Transverse colon (tissue), 4 donors: ENCODE measurements at places on chromosomes 7 and 10. TPM values are rescaled to one million over a fixed set of nuclear protein-coding genes. Genes with fewer than 3 reads are reported as not detected.

FGFR2 gene
- 102 TPM for total RNA-seq

CTNNA3 gene
- 75.2 TPM for total RNA-seq

SLC16A12 gene
- total RNA-seq: not detected

ARMC3 gene
- total RNA-seq: not detected

ETV1 gene
- total RNA-seq: 32.9 TPM

ASB15 gene
- total RNA-seq: not detected

MKX gene
- not detected for total RNA-seq

SRRT gene
- total RNA-seq: 217 TPM

FKBP6 gene
- total RNA-seq: not detected

STEAP4 gene
- 2.6 TPM for total RNA-seq

- DNase-seq: no peak
Observed at GRCh38 chr10:26730552-26730951, 33.1 kb downstream of the PDSS1 start.

GRCh38 chr10:75305675-75306074, 69.9 kb upstream of the COMTD1 start:
- no peak for DNase-seq

DNA sequence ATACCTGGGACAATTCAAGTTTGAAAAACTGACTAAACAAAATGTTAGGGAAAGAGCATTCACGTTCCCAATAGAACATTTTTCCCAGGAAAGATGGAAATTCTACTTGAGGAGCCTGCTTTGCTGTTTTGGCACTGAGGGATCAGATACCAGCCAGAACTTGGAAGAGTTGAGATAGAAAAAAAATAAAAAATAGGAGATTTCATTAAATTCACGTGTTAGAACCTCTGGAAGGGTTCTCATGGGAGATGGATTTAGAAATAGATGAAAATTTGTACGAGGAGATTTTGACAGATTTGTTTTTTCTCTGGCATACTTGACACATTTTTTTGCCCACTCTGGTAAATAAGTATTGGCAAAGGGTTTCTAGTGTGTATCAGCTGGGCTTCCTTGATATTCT, 63.7 kb downstream of the CELF2 start:
- DNase-seq: no peak

DNA sequence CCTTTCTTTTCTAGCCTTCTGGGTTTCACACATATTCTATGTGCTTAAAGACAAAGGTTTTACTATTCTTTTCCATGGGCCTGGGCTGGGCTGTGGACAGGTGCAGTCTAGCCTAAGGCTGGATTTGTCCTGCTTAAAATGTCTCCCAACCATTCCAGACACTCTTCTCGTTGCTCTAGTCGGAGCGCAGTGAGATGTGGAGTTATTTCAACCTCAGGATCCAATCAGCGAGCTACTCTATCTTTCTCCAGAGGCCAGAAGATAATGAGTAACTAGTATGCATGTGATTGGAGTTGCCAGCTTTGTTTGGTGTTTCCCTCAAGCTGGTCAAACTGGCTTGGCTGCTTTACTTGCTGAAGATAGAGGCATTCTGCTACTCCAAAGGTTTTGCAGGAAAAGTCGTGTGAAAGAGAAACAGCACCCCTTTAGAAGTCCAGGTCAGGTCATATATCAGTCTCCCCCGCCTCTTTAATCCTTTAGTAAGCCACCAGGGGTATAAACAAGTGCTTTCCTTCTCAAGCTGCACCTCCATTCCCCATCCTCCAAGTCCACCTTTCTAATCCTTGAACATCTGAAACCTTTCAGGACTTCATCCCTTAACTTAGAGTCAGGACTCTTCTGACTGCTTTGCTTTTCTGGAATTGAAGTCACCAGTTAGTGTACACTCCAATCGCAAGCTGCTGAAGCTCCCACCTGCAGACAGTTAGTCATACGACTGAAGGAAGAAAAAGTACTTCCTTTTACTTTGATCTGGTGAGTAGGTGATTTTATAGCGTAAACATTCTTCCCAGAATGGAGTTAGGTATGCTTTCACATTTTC, 78.8 kb downstream of the DNMBP start:
- DNase-seq: peak; percentile 89

GRCh38 chr7:73573791-73574190, 4.6 kb downstream of the TBL2 start:
- no peak for DNase-seq

DNA sequence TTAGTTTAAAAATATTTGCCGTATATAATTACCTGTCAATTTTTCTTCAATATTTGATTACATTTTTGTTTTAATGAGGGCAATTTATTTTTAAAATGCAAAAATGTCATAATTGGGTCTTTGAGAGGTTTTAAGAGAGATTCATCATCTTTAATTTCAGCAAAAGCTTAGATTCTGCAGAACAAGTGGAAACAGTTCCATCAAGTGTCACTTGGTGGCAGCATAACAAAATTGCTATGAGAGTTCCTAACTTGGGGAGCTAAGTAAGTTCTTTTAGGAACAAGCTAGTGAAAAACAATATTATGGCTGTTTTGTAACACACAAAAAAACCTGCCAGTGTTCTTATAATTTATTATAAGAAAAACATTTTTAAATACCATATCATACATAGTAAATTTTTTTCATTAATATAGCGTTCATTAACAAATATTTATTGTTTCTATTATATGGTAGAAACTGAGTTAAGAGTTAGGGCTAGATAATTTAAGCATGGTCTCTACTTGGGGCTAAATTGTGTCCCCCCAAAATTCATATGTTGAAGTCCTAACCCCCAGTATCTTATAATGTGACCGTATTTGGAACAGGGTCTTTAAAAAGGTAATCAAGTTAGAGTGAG, 155.2 kb downstream of the MAGI2 start:
- DNase-seq: no peak

DNA sequence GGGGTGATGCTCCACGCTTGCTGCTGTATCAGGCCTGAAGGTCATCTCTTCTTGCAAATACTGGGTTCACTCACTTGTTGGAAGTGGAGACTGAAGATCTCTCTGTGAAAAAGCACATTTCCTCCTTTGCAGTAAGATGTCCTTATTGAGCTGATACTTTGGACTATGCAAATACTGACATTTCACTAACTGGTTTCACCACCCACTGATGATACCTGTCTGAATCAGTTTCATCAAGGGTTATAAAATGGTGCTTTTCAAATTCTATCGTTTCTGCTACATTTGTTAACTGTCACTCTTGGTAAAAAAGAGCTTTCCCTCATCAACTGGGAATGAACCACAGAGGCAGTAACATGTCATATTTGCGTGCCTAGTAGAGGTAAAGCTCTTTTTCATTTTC, 35.5 kb downstream of the RAB19 start:
- no peak for DNase-seq

DNA sequence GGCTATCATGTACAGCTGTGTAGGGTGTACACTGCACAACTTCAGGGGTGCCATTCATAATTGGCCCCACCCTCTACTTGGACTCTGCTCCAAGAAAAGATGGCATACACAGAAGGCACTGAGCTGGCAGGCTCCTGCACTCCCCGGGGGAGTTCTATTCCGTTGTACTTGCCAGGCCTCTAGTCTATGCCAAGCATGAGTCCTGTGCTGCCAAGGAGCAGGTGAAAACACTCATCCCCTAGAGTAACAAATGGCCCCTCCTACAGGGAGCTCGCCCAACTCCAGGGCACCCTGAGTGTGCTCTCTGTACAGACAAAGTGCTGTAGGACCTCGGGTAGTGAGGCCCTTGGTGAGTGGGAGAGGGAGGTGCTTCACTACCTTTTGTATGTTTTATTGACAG, 127.2 kb downstream of the SLIT1 start:
- no peak for DNase-seq

- DNase-seq: no peak
Observed at GRCh38 chr7:85237721-85238120, 50.9 kb upstream of the SEMA3D start.

DNA sequence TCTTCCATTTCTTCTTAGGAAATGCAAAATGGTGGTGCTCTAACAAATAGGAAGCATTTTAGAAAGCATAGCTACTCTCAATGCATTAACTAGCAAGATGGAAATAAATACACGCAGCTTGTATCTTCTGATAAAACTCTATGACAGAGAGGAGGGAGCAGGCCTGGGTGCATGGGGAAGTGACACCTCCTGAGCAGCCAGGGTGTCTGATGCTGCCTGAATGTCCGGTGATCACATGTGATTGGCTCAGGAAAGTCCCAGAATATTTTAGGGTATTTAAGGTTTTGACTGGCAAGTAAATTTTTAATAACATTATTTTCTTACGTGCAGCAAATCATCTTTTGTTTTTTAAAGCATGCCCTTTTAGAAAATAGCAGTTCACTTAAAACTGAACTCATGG, 261.0 kb upstream of the KLF6 start:
- DNase-seq: no peak

GRCh38 chr7:57642730-57643129, 192.8 kb downstream of the ZNF716 start:
- no peak for DNase-seq

DNA sequence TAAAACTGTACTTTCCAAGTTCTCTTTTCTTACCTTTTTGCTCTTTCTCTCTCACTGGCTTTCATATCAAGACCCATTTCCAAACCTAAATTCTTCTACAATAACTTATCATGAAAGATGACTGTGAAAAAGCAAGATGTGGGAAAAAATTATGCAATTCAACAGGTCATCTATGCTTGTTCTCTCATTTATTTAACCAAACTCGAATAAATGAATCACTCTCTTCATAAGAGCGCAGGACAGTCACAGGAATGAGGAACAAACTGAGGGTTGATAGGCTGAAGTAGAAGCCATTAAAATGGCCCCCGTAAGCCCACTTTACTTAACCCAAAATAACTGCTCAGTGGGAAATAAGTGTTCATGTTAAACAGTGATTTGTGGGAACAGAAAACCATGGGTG, 1289.7 kb upstream of the SORCS1 start:
- DNase-seq: no peak

GRCh38 chr7:45650404-45651394, 76.5 kb downstream of the ADCY1 start:
- no peak for DNase-seq

DNA sequence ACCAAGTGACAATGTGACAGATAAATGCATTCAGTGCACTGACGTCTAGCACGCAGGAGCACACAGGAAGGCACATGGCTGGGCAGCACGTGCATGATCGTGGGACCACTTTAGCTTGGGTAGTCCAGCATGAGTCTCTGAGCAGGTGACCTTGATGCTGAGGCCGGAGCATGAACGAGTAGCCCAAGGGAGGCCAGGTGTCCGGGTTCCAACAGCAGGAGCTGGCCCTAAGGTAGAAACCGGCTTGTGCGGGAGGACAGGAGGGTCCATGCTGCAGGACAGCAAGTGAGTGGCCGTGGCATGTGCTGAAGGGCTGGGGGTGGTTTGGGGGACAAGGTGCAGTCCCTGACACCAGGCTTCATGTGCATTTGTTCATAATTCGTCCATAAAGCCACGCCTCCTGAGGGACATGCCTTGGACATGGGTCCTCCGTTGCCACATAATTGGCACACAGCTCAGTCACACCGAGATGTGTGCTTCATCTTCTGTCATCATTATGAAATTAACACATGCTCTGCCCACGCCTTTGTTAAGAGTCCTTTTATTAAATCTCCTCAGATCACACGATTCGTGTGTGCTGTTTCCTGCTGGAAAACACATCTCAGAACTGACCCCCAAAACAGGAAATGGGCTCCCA, 3.1 kb upstream of the STK32C start:
- no peak for DNase-seq

- no peak for DNase-seq
Observed at GRCh38 chr10:51344371-51344770, 270.1 kb downstream of the PRKG1 start.

DNA sequence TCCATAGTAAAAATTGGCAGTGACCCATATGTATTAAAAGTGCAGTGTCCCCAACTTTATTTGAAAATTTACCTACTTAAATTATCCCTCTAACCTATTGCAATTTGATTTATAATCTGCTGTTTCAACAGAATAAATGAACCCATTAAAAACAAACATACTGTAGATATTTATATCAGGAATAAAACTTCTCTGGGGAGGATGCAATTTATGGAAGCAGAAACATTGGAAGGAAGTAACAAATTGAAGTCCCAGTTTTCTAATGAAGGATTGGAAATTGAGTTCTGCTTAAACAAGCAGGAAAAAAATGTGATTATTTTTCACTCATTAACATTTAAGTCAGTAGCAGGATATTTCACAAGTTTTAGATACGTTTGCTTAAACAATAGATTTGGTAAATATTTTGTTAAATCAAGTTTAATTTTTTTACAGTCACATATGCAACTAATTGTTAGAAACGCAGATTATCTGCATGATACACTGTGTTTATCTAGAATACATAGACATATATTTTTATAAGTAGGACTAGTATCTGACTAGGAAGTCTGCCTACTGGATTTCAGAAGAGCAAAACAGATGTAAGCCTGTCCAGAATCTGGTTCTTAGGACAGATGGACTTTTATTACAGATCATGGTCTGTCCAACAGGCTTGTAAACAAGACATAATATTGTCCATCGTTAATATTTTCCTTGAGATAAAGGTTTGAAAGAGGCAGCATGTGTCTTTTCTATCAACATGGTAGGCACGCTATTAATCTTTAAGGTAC, 5.3 kb downstream of the AGMO start:
- DNase-seq: no peak

GRCh38 chr10:83982812-83983211, 156.5 kb upstream of the GHITM start:
- DNase-seq: no peak

GRCh38 chr10:119395280-119396007, 147.1 kb downstream of the RGS10 start:
- no peak for DNase-seq

DNA sequence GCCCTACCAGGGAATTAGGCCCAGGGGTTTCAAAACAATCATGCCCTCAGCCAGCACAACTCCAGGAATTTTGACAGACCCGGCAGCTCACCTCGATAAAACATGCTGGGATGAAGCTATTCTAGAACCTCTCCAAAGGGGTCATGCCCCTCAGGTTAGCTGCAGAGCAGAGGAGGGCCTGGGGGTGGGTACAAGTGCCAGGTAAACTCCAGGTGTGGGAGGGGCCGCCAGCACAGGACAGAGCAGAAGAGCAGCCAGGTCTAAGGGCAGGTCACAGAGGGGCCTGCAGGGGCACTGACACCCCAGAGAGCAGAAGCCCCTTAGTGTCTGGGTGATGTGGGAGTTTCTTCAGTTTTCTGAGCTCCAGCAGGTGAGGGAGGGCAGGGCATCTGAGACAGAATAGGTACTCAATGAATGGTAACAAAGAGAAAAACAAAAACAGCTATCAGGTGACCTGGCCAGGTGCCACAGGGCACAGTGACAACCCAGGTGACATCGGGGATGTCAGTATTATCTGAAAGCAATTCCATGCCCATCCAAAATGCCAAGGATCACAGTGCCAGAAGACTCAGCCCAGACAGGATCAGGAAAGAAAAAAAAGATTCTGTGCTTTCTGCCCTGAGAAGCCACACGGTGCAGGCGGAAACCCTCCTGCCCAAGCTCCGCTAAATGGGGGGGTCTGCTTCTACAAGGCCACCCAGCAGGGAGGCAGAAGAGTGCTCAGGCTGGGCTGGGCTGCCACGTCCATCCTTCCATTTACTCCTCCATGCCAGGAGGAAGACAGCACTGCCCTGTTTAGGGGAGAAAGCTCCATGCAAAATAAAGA, 104.5 kb downstream of the TNS3 start:
- DNase-seq: no peak
